Karpas-422 (cell line): ENCODE measurements at places on chromosomes 3 and 15. TPM values are rescaled to one million over a fixed set of nuclear protein-coding genes. Genes with fewer than 3 reads are reported as not detected.

DNA sequence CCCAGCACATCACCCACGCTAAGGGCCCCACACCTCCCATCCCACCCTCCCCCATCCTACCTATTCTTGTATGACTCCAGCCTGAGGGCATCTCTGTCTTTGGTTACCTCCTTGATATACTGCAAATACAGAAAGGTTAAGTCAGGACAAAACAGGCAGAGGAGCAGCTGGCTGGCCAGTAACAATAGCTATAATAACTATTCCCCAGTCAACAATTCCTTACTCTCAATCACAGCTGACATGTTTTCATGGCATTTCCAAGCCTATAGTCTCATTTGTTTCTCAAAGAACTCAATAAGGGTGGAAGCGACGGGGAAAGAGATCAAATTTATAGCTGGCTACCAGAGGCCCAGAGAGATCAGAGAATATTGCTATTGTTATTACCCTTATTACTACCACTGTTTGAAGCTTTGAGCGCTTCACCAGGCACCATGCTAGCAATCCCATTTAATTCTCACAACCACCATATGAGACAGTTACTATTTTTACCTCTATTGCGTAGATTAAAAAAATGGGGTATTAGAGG, 93.0 kb upstream of the C2CD4B start:
- H3K27ac ChIP-seq, result no peak overlapping the region
- peaks cover 17% of the 10 kb centered on the region; the same call in 1 of the 2 replicates for H3K36me3 ChIP-seq
- H3K4me1 ChIP-seq, result no peaks in the 10 kb centered on the region

- DNase-seq, result no peak
- peaks cover 15% of the 10 kb centered on the region for H3K4me1 ChIP-seq
- no peaks in the 10 kb centered on the region for H3K27me3 ChIP-seq
- H3K36me3 ChIP-seq, result no peaks in the 10 kb centered on the region
Observed at GRCh38 chr15:71779073-71779797, 31.1 kb upstream of the NR2E3 start.

GRCh38 chr15:78925956-78926743, 18.7 kb downstream of the CTSH start:
- H3K27me3 ChIP-seq, result no peaks in the 10 kb centered on the region
- H3K36me3 ChIP-seq, result peaks cover 3% of the 10 kb centered on the region
- DNase-seq, result no peak
- no peak overlapping the region for H3K27ac ChIP-seq

- H3K4me1 ChIP-seq, result peaks cover 49% of the 10 kb centered on the region
- H3K4me3 ChIP-seq, result no peak overlapping the region
- H3K36me3 ChIP-seq, result peaks cover 67% of the 10 kb centered on the region
- no peak for DNase-seq
- no peaks in the 10 kb centered on the region for H3K27me3 ChIP-seq
Observed at GRCh38 chr3:58394339-58394738, 39.3 kb downstream of the PDHB start.

GRCh38 chr3:186821429-186822387, 15.4 kb upstream of the RFC4 start:
- DNase-seq, result peak; percentile 91
- H3K36me3 ChIP-seq, result no peaks in the 10 kb centered on the region
- 0 out of 2 replicates have a peak, but pooled peaks cover 3% of the 10 kb centered on the region for H3K27me3 ChIP-seq
- H3K27ac ChIP-seq, result no peak overlapping the region
- no peak overlapping the region for H3K4me3 ChIP-seq

DNA sequence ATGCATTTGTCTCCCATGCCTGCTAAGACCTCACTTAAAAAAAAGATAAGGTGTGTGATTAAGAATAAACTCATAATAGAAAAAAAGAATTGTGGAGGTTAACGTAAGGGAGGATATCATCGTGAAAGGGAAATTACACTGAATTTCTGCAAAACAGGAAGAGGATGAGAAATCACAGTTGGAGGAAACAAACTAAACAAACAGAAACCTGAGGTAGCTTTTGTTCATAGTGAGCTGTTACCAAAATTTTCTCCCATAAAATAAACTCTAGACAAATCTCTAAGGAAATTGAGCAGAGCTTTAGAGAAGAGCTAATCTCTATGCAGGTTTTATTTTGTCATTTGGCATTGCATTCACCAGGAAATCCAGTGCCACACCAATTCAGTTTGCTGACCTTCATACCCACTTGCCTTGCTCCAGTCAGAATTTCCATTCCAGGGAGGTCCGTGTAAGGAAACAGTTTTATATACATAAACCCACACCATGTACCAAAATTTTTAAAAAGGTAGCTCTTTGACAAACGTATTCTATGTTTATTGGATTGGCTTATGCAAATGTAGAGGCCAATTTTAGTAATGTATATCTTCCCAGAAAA, 231.2 kb downstream of the MBNL1 start:
- no peaks in the 10 kb centered on the region for H3K27me3 ChIP-seq
- H3K4me1 ChIP-seq, result peaks cover 13% of the 10 kb centered on the region
- no peak overlapping the region for H3K27ac ChIP-seq
- no peak for DNase-seq
- H3K36me3 ChIP-seq, result no peaks in the 10 kb centered on the region

GRCh38 chr3:159001711-159002110, 199.9 kb downstream of the MFSD1 start:
- DNase-seq, result no peak
- no peak overlapping the region for H3K27ac ChIP-seq
- H3K36me3 ChIP-seq, result no peaks in the 10 kb centered on the region
- H3K4me3 ChIP-seq, result no peak overlapping the region

GRCh38 chr15:66294932-66295235, 1.5 kb downstream of the DIS3L start:
- peak overlapping the region; percentile 90 for H3K4me3 ChIP-seq
- H3K27ac ChIP-seq, result peak overlapping the region; percentile 92
- H3K27me3 ChIP-seq, result no peaks in the 10 kb centered on the region
- H3K36me3 ChIP-seq, result peaks cover 24% of the 10 kb centered on the region; the same call in 1 of the 2 replicates
- H3K4me1 ChIP-seq, result peaks cover 36% of the 10 kb centered on the region

- no peak overlapping the region for H3K27ac ChIP-seq
- H3K4me3 ChIP-seq, result no peak overlapping the region
- no peak for DNase-seq
- no peaks in the 10 kb centered on the region for H3K4me1 ChIP-seq
- no peaks in the 10 kb centered on the region for H3K27me3 ChIP-seq
Observed at GRCh38 chr3:40871394-40871793, 327.9 kb upstream of the CTNNB1 start.

DNA sequence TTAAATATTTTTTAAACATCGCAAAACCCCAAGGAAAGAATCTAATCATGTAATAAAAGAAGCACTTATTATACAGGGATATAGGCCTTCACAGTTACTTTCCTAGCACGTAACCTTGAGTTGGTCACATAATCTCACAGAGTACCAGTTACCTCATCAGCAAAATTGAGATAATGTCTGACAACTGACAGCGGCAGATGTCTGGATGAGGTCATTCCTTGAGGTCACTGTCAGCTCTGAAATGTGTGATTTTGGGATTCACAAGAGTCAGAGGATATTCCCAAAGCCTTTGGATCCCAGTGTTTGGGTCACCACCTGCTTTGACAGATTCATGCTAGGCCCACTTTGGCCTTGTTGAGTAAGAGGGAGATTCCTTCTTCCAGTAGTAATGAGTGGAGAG, 151.4 kb upstream of the SEMA6D start:
- no peaks in the 10 kb centered on the region for H3K4me1 ChIP-seq
- no peak for DNase-seq
- no peaks in the 10 kb centered on the region for H3K36me3 ChIP-seq
- no peaks in the 10 kb centered on the region for H3K27me3 ChIP-seq

DNA sequence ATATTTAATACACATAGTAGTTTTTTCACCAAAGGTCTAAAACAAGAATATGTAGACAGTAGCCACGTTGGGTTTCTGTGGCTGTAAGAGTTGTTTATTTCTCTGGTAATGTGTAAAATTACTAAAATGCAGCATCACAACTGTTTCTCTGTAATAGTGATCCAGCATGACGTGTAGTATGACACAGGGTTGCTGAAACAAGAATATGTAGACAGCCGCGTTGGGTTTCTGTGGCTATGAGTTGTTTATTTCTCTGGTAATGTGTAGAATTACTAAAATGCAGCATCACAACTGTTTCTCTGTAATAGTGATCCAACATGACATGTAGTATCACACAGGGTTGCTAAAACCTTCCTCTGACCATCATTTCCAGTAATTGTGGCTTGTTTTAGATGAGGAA, 153.6 kb upstream of the ZNF717 start:
- no peak for DNase-seq
- no peaks in the 10 kb centered on the region for H3K36me3 ChIP-seq
- H3K27ac ChIP-seq, result no peak overlapping the region

DNA sequence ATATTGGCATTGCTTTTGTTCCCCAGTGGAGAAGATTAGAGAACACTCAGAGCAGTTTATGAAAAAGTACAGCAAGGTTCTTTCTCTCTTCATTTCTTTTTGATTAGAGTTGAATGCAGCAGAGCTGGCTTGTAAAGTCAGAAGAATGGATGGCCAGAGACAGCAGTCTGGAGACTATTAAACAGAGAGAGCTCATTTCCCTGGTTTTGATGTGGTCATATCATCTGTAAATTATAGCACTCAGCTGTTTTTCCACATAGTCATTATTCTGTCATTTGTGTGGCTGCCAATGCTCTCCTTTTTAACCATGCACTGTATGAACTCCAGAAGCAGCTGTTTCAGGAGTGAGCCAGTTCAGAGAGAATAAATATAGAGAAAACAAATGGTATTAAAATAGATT, 177.4 kb upstream of the CRBN start:
- H3K4me3 ChIP-seq, result no peak overlapping the region
- DNase-seq, result no peak
- H3K4me1 ChIP-seq, result no peaks in the 10 kb centered on the region
- no peaks in the 10 kb centered on the region for H3K27me3 ChIP-seq
- H3K27ac ChIP-seq, result no peak overlapping the region

GRCh38 chr3:113783980-113784379, 37.1 kb downstream of the ATP6V1A start:
- H3K4me3 ChIP-seq, result no peak overlapping the region
- H3K27ac ChIP-seq, result no peak overlapping the region
- peaks cover 13% of the 10 kb centered on the region for H3K4me1 ChIP-seq
- peaks cover 4% of the 10 kb centered on the region; the same call in 1 of the 2 replicates for H3K36me3 ChIP-seq
- no peaks in the 10 kb centered on the region for H3K27me3 ChIP-seq
- DNase-seq, result no peak

DNA sequence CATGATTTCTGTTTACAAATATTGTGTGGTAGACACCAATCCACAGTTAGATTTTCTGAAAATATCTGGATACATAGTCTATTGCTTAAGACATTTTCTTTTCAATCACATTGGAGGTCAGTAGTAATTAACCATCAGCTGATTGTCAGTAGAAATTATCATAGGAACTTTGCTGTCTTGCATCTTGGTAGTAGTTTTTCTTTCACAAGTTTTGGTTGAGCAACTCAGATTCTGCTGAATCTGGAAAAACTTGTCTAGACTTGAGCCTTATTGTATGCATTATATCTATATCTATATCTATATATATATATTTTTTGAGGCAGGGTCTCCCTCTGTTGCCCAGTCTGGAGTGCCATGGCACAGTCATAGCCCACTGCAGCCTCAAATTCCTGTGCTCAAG, 4.0 kb downstream of the RAB11A start:
- no peak for DNase-seq
- H3K27ac ChIP-seq, result no peak overlapping the region
- H3K27me3 ChIP-seq, result no peaks in the 10 kb centered on the region
- peaks cover 21% of the 10 kb centered on the region for H3K4me1 ChIP-seq

The PLSCR5 gene
- not detected in 2 replicates for total RNA-seq

The CAMP gene
- total RNA-seq, result 100 and 141 TPM in 2 replicates

The TRH gene
- total RNA-seq, result not detected in 2 replicates

The SMAD6 gene
- 0.89 and 1.8 TPM in 2 replicates for total RNA-seq

The TMEM212 gene
- total RNA-seq, result not detected in 2 replicates

The LMAN1L gene
- total RNA-seq, result 3.3 and 4.3 TPM in 2 replicates

The NEIL1 gene
- total RNA-seq, result 16.2 and 22.0 TPM in 2 replicates

The SERPINI2 gene
- not detected in 2 replicates for total RNA-seq

The GOLGA6A gene
- not detected in 2 replicates for total RNA-seq
